Activated naive CD4-positive, alpha-beta T cell treated with anti-CD3 and anti-CD28 coated beads, Interleukin-2, amount 10 ng/mL, durations not matched to agents 7 days and 5 days (primary cell): ENCODE measurements at places on chromosomes 2 and 18.
A peak's percentile ranks its signal among the peaks of the same experiment; 100 is the strongest.

DNA sequence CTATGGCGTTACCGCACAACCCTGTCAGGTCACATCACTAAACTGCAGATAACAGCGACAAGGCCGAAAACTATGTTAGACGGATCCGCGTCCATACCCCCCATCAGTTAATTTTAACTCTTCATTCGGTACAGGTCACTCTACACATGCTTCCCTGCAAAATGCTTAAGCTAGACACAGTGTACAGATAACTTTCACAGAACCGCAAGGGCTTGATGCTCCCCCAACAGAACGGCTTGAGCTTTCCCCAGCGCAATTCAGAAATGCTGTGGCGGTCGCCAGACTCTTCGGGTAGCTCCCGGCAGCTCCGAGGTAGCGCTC is 283 bp upstream of the RBBP8 start:
- DNase-seq: no peak

- DNase-seq: no peak
Measured at GRCh38 chr2:122100346-122100745, 344.9 kb downstream of the TSN start.

DNA sequence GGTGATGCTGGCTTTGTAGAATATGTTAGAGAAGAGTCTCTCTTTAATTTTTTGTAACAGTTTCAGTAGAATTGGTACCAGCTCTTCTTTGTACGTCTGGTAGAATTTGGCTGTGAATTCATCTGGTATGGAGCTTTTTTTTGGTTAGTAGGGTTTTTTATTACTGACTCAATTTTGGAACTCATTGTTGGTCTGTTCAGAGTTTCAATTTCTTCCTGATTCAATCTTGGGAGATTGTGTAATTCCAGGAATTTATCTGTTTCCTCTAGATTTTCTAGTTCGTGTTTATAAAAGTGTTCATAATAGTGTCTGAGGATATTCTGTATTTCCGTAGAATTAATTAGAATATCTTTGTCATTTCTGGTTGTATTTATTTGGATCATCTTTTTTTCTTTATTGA is 943.5 kb downstream of the TRIB2 start:
- DNase-seq: no peak

DNA sequence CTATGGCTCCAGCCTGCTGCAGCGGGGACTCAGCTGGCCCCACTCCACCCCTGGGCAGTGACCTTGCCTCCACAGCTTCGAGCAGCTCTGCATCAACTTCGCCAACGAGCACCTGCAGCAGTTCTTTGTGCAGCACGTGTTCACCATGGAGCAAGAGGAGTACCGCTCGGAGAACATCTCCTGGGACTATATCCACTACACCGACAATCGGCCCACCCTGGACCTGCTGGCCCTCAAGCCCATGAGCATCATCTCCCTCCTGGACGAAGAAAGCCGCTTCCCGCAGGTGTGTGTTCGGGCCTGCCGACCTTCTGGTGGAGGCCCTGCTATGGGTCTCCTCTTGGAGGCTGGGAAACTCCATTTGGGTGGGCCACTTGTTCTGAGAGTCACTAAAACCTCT is 48.6 kb downstream of the MYO7B start:
- peak; percentile 17 for DNase-seq

GRCh38 chr2:218272531-218273212 is 2.4 kb downstream of the PNKD start:
- peak; percentile 87 for DNase-seq

DNA sequence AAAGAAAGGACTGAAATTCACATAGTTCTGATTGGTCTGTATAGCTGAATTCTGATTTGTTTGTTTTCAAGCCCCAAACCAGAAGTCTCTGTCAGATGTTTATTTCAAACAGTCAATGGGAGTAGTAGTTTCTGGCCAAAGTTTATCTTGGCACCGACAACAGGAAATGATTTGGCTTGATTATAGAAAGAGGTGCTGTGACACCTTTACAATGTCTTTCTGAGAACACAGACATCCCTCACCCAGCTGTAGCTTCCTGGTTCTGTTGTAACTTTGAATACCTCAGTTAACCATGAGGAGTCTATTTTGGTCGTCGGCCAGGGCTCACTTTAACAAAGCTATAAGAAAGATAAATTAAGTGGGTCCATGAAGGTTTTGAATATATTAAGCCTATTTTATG is 545.0 kb upstream of the ZNF804A start:
- DNase-seq: no peak

GRCh38 chr2:9811679-9812511 is 31.4 kb upstream of the TAF1B start:
- DNase-seq: no peak

DNA sequence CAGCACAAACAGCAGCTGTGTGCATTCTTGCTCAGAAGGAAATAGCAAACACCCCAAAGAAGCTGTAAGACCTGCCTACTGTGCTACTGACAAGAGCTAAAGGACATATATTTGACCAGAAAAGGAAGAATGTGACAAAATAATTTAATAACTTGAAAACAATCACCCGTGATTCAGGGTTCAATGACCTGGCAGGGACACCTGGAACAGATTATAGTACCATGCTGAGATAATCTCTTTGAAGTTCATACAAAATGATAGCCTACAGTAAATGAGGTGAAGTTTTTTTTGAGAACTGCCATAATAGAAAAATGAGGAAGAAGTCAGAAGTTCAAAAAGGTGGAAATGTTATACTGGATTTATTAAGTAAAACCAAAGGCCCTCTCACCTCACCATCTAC is 324.8 kb upstream of the GULP1 start:
- DNase-seq: no peak

- DNase-seq: no peak
Measured at GRCh38 chr2:50125246-50125645, 906.7 kb downstream of the NRXN1 start.

DNA sequence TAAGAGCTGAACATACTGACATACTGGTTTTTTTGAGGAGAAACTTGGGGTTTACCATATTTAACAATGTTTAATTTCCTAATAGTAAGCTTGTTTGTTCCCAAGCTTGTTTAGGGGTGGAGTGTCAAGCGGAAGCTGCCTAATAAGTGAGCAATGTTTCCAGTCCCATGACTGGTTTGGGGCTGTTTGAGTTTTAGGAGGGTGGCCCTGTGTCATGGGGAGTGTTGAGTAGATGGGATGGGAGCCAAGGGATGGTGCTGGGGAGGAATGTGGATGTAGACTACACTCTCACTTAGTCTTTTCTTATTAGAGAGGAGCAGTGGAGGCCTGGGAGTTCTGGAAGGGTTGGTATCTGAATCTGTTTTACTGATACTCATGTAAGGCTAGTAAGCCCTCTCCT is 128.5 kb downstream of the TANC1 start:
- DNase-seq: no peak

DNA sequence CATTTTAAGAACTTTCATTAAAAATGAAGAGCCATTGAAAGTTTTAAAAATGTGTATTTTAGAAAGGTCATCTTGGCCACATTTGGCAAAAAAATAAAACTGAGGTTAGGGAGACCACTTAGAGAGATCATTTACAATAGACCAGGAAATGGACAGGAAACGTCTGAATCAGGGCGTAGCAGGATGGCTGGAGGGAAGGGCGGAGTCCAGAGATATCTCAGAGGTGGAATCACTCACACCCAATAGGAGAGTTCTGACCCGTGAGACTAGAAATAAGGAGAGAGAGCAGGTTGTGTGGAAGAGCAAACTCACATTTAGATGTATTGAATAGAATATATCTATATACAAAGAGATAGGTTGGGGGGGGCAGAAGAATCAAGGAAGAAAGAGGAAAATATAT is 373.4 kb downstream of the METTL4 start:
- no peak for DNase-seq

GRCh38 chr2:23602116-23602515 is 217.1 kb downstream of the KLHL29 start:
- DNase-seq: no peak

DNA sequence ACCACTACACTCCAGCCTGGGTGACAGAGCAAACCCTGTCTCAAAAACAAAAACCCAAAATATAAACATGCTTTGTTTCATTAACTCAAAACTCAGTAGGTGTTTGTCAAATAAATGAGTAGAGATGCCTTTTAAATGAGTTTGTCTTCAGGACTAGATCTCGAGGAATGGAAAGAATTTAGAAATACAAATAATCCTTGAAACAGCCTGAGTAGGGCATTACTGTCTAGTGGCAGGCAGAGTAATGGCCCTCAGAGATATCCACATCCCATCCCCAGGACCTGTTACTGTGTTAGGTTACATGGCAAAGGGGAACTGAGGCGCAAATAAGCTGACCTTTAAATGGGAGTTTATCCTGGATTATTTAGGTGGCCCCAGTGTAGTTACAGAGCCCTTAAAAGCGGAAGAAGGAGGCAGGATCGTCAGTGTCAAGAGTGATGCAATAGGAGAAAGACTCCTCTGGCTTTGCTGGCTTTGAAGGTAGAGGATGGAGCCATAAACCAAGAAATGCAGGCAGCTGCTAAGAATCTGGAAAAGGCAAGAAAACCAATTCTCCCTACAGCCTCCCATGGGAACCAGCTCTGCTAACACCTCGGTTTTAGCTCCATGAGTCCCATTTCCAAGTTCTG is 63.0 kb downstream of the CABLES1 start:
- DNase-seq: no peak

DNA sequence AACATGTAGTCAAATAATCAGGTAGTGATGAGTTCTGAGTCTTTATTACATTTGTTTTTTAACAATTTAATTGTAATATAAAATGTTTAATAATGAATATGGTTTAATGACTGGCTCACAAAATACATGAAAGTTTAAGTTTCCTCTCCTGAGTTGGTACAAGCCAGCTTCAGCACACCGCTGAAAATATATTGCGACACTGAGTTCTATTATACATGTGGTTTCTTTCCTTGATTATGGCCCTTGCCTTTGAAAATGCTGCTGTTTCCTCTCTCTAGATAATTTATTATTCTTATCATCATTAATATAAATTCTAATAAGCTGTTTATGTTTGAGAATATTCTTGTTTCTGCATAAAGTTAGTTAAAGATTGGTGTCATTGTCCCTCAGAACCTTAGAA is 249.3 kb downstream of the PARD3B start:
- DNase-seq: no peak

DNA sequence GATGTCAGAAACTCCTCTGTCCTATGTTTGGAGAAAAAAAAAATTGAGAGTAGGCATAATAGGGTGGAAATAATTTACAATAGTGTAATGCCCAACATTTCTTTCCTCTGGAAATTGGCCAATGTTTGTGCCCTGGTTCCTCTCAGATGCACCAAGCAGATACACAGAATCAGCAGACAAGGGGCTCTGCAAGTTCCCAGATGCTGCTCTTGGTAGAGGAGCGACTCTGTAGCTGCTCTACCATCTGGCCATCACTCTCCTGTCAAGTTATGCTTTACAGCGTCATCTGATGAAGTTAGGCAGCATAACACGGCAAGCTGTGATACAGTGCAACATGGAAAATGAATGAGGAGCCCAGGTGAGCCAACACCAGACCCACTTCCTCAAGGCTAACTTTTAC is 1.6 kb downstream of the DYTN start:
- no peak for DNase-seq

GRCh38 chr2:34646901-34647300 is 1047.8 kb upstream of the FAM98A start:
- no peak for DNase-seq

DNA sequence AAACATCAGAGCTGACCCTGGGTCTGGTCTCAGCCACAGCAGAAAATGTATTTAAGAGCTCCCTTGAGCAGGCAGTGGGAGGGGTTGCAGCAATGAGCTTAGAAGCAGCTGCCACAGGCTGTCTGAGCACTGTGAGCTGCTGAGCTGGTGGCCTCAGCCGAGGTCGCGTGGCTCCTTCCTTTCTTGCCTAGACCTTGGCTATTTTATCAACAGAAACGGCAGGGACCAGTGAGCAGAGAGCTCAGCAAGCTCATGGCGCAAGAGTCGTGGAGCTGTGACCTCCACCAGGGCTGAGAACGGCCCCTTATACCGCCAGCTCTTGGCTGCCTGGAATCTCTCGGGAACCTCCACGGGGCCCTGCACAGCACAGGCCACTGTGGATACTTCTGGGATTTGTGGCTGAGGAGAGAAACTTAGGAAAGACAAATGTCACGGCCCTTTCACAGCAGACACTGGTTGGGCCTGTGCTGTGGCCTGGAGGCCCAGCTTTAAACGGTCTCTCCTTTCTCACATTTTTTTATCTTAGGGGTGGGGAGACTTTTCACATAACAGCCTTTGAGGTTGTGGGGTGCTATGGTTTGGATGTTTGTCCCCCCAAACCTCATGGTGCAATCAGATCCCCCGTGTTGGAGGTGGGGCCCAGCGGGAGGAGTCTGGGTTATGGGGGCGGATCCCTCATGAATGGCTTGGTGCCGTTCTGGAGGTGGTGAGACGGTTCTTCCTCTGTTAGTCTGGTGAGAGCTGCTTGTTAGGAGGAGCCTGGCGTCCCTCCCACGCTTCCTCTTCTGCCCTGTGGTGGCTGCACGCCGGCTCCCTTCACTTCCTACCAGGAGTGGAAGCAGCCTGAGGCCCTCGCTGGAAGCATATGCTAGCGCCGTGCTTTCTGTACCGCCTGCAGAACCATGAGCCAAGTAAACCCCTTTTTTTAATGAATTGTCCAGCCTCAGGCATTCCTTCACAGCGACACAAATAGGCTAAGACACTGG is 1.7 kb downstream of the ALLC start:
- DNase-seq: no peak

- peak; percentile 64 for DNase-seq
Measured at GRCh38 chr2:199462956-199463692, 5.4 kb upstream of the SATB2 start.

DNA sequence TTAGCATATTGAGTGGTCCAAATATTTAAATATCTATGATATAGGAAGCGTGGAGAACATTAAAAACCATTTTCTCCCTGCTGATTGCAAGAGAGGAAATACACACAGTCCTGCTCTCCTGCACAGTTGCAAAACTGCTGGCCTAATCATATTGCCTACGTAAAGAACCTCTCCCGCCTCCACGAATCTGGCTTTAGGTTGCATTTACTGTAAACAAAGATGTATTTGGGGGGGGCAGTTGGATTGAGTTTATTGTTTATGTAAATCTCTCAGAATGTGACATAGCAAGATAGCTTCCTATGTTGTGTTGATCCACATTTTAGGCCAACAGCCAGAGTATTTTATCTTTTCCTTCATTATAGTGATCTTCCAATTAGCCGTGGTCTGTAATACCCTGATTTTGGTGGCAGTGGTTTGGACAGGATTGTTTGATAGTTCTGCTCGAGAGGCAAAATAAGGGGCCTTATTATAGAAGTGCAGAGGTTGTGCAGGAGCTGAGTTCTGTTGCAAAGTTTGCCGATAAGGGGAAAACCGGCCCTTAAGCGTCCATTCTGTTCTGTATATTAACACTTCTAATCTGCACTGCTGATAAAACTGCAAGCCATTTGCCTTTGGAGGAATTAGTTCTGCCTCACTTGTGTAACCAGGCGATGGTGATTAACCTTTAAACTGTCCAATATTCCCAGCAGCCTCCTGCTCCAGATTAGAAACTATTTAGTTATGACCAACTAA is 101.6 kb upstream of the SIX3 start:
- DNase-seq: no peak
